ENCODE measurements at places on chromosomes 3 and 15.

- no peak for DNase-seq
Measured at GRCh38 chr3:44375450-44375849, 36.9 kb downstream of the TCAIM start.

- DNase-seq: no peak
Measured at GRCh38 chr15:88543065-88543776, 3.3 kb downstream of the DET1 start.

DNA sequence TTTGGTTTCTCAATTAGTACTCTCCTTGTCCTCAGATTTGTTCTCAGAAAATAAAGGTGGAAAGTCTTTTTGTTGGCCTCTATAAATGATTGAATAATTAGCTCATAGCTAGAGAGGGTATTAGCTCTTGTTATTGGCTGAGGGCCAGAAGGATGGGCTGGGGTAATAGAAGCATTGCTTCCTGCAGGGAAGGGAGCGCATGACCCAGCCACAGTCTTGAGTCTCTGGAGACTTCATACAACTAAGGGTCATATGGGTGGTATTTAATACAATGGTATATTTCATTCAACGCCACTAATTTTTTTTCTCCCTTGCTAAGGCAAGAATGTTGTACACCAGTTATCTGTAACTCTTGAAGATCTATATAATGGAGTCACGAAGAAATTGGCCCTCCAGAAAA, 8.4 kb downstream of the DNAJA4 start:
- DNase-seq: no peak

GRCh38 chr15:41283653-41284426, 48.6 kb downstream of the OIP5 start:
- DNase-seq: peak; percentile 94

DNA sequence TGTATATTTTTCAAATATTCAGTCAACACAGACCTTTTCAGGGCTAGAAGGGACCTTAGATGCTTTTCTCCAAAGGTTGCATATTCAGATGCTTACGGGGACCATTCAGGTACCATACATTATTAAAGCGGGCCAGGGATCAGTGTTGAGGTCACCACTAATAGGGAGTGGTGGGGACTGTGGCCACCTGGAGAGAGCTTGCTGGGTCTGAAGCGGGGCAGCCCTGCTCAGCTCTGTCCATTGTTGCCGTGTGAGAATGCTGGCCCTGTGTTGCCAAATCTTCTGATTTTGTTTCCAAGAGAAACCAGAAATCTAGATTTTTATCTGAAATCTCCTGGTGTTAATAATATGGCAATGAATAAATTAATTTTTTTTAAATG, 23.7 kb downstream of the ABHD2 start:
- no peak for DNase-seq

- no peak for DNase-seq
Measured at GRCh38 chr3:131501949-131502348, 822 bp downstream of the MRPL3 start.

- no peak for DNase-seq
Measured at GRCh38 chr15:78651007-78651406, 10.0 kb upstream of the CHRNB4 start.

DNA sequence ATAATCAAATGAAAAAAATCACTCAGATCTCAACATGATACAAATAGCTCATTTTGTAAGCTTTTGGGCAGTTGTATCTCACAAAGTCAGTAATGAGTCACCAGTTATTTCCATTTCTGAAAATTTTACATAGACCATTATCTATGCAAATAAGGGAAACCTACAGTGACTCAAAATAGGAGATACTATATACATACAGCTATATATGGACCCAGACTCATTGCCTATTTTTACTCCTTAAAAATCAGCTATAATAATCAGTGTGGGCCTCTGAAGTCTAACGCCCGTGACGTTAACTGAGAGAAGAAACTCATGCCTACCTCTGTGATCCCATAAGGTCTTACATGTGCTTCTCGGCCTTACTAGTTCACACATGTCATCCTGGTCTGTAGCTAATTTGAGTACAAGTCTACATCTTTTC, 31.6 kb downstream of the LRIG1 start:
- no peak for DNase-seq

GRCh38 chr15:93384886-93385285, 295.9 kb upstream of the RGMA start:
- DNase-seq: no peak

DNA sequence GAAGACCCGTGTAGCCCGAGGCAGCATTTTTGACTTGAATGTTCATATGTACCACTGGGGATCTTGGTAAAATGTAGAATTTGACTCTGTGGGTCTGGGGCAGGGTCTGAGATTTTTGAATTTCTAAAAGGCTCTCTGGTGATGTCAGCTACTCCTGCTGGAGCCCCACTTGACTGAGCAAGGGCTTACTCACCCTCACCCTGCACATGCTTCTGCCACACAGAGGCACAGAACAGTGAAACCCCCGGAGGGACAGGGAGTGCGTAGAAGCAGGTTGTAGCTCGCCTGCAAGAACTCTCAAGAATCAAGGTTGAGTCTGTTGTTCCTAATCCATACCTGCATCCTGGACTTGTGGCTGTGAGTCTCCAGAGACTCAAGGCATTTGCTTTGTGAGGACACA, 41.1 kb downstream of the SLCO3A1 start:
- DNase-seq: no peak

DNA sequence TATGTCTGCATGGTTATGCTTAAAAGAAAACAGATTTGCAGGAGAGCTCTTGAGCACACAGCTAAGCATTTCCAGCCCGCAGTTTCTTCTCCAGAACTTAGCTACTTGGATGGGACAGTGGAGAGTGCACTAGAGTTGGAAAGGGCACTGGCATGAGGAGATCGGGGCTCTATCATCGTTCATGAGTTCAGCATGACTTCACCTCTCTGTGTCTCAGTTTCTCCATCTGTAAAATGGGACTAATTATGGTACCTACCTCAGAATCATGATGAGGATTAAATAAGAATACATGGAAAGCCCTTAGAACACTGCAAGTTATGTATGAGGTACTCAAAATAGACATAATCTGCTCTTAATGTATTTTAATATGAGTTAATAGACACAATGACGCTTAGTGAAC, 69.9 kb downstream of the CMTM8 start:
- no peak for DNase-seq

GRCh38 chr3:46671541-46672348, 21.7 kb downstream of the ALS2CL start:
- no peak for DNase-seq

- DNase-seq: no peak
Measured at GRCh38 chr15:71728881-71729280, 81.5 kb upstream of the NR2E3 start.

DNA sequence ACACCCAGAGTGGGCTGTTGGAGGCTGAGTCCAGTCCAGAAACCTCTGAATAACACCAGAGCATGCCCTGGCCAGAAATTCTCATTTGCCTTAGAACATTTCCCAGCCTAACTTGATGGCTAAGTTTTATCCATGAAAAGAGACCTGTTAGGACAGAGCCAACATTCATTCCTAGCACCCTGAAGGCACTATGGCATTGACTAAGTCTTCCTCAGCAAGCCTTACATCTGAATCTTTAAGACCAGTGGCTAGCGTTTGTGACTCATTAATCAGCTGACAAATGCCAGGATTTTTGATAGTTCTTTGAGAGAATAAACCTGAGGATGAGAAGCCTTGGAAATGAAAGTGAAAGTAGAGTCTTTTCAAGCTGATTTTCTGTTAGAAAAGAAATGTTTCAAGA, 1087.1 kb upstream of the ALCAM start:
- no peak for DNase-seq

DNA sequence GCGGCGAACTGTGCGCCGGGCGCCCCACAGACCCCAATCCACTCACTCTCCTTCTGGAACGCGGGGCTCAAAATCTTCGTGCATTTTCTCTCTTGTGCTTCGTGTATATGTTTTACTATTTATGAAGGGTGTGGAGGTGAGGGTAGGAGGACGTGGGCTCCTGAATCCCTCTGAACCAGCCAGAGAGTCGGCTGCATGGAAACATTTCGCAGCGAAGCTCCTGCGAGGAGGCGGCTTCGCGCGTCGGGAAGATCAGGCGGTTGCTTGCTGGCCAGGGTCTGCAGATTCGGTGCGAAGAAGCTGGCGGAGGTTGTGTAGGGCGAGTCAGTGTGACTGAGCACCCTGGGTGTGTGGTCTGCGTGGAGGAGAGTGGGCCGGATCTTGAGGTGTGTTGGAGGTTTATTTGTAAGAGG, 1.1 kb downstream of the CNTN4 start:
- DNase-seq: no peak

DNA sequence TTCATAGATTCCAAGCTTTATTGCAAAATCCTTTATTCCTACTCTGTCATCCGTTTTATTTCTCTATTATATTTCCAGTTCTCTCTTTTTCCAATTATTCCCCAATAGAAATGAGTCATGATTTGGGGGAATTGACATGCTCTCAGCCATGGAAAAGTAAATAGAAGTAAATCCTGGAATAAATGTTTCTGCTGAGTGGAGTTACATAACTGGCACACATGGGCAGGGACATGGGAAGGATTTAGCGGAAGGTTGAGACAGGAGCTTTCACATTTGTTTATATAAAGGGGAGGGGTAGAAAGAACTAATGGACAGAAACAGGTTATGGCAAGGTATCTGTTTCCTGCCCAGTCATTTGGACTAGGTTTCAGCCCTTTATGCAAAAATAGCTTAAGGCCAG, 221.6 kb downstream of the PLOD2 start:
- DNase-seq: no peak

DNA sequence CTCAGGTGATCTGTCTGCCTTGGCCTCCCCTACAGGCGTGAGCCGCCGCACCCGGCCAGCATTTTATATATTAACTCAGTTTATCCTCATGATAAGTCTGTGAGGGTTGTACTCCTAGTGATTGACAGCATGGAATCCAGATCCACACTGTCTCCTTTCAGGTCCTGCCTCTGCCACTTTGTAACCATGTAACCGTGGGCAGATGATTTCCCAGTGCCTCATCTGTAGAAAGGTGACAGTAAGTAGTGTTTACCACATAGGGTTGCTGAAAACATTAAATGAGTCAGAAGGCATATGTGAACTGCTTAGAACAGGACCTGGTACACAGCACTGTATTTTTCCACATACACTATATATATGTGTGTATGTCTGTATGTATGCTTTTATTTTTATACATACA, 2.4 kb downstream of the FYTTD1 start:
- no peak for DNase-seq

DNA sequence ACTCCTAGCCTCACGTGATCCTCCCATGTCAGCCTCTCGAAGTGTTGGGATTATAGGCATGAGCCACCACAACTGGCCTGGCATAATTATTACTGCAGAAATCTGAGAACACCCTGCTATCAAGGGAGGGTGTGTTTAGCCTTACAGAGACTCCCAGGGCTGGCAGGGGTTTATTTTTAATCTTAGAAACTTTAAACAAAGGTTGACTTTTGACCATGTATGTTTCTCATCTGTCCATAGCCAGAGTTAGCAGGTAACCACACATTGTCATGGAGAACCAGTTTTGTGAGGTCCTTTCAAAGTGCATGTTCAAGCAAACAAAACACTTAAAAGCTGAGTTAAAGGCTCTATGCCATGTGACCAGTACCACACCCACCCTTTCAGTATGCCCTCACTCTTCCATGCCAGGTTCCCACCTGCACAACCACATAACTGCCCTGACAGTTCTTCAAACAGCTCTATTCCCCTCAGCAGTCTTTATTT, 11.1 kb downstream of the SIAH2 start:
- DNase-seq: no peak

DNA sequence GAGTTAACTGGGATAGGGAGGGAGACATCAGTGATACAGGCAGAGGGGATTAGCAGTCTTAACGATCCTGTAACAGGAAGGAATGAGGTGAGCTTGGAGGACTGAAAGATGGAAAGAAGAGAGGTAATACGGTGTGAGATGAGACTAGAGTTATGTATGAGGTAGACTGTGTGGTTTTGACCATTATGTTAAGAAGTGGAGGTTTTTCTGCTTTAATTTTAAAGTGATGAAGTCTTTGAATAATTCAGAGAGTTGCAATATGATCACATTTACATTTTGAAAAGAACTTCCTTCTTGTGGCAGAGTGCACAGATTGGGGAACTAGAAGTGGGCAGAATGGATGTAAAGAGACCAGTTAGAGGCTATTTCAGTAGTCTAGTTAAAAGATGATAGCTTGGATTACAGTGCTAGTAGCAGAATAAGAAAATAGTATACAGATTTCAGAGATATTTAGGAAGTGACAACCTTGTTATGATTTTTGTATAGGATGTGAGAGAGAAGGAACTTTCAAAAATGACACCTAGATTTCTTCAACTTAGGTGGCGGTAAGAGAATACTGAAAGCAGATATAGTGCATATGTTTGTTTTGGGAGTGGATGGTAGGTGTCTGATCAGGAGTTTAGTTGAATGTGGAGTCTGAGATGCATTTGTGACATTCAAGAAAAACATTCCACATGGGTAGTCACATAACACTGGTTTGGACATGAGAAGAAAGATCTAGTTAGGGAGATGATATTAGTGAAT, 40.5 kb downstream of the STT3B start:
- DNase-seq: no peak

- no peak for DNase-seq
Measured at GRCh38 chr15:57943171-57943570, 122.3 kb downstream of the ALDH1A2 start.

DNA sequence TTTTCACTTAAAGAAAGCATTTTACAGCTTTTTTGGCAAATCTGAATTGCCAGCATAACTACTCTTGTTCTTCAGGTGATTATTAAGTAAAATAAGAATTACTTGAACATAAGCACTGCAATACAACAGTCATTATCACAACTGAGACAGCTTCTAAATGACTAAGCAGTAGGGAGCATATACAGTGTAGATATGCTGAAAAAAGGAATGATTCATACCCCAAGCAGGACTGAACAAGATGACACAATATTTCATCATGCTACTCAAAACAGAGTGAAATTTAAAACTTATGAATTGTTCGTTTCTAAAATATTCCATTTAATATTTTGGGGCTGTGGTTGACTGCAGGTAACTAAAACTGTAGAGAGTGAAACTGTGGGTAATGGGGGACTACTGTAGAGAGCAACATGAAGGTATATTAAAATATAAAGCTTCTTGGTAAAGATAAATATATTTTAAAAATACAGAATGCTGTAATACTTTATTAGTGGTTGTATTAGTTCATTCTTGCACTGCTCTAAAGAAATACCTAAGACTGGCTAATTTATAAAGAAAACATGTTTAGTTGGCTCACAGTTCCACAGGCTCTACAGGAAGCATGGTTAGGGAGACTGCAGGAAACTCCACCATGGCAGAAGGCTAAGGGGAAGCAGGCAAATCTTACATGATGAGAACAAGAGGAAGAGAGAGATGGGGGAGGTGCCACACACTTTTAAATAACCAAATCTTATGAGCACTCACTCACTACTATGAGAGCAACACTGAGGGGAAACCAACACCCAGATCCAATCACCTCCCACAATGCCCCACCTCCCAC, 84.8 kb downstream of the DCLK3 start:
- no peak for DNase-seq

- DNase-seq: no peak
Measured at GRCh38 chr3:25944329-25944728, 154.4 kb downstream of the OXSM start.

- DNase-seq: no peak
Measured at GRCh38 chr3:142319094-142319493, 93.7 kb upstream of the GK5 start.

GRCh38 chr15:99976811-99977271, 243.6 kb upstream of the LYSMD4 start:
- no peak for DNase-seq

- no peak for DNase-seq
Measured at GRCh38 chr15:80180468-80180867, 27.7 kb downstream of the FAH start.
